ENCODE measurements at places on chromosomes 2 and 18.

GRCh38 chr2:164651361-164651760 is 30.1 kb upstream of the GRB14 start:
- no peak for DNase-seq

GRCh38 chr2:116680256-116680936 is 1134.1 kb upstream of the DDX18 start:
- DNase-seq = no peak

DNA sequence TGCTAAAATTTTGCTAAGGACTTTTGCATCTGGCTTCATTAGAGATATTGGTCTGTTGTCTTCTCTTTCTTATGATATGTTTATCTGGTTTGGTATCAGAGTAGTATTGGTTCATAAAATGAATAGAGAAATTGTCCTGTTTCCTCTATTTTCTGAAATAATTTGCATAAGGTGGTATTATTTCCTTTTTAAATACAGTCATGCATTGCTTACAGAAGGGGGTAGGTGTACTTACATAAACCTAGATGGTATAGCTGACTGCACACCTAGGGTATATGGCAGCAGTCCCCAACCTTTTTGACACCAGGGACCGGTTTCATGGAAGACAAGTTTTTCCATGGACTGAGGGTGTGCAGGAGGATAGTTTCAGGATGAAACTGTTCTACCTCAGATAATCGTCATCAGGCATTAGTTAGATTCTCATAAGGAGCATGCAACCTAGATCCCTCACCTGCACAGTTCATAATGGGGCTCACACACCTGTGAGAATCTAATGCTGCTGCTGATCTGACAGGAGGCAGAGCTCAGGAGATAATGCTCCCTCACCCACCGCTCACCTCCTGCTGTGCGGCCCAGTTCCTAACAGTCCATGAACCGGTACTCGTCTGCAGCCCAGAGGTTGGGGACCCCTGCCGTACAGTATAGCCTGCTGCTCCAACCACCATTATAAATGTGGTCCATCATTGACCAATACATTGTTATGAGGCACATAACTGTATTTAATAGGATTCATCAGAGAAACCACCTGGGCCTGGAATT is 189.2 kb downstream of the FAM210A start:
- DNase-seq = no peak

DNA sequence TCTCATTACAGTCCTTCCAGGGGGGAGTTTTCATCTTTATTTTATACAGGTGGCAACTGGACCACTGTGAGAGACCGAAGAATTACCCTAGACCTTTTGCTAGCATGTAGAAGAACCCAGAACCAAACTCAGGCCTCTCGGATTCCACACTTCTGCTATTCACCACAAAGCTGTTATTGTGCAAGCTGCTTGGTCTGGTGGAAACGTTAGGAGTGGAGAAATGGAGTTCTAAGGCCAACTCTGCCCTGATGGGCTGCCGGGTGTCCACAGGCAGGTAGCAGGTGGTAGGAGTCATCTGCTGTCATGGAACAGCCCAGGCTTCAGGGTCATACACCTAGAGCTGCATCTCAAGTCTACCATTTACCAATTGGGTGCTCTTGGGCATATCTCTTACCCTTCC is 218.8 kb downstream of the BCL11A start:
- DNase-seq = no peak

DNA sequence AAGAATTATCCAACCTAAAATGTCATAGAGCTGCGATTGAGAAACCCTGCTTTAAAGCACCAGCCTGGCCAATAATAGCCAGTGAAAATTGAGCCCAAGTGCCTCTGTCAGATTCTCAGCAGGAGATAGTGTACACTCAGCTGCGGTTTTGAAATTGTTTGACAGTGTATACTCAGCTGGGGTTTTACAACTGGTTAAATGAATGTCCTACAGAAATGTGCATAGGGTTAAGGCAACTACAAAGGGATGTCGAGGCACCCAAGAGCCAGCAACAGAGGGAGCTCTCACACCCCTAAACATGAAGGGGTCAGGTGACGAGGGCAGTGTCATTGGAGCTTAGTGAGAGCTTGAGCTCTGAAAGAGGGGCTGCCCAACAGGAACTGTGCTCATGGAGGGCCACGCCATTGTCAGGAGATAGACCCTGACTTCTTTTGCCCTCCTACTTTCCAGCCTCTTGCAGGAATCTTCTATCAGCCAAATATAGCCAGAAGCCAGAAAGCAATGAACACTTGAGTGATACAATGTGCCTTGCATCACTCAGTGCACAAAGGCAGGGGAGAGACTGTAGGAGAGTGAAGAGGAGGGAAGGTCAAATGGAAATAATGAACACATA is 15.1 kb downstream of the ACTG2 start:
- no peak for DNase-seq

DNA sequence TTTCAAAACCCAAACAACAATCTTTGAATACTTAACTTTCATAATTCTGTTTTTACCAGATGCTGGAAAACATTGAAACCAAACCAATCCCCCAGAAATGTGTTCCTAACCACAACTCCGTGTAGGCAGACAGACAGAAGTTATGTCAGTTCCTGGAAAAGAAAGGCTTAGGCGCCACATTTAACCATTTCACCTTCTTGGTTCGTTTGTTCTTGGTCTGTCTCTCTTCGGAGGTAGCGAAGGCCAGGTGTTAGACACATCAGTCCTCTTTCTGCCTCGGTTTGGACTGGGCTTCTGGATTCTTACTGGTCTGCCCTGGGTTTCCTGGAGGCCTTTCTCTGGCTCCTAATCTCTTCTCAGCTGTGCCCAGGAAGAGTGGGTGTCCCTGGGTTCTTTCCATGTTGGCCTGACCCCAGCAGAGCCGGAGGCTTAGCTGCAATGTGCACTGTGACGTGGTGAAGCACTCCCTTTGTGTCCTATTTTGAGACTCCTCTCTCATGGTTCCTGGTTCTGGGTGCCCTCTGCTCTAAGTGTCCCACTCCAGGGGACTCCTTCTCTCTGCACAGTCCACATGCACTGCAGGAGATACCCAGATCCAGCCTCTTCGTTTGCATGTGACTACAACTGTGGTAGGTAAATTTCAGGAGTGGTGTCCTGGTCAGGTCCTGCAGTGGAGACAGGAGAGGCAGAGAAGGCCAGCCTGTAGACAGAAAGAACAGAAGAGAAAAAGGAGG is 23.1 kb upstream of the RAB31 start:
- no peak for DNase-seq

DNA sequence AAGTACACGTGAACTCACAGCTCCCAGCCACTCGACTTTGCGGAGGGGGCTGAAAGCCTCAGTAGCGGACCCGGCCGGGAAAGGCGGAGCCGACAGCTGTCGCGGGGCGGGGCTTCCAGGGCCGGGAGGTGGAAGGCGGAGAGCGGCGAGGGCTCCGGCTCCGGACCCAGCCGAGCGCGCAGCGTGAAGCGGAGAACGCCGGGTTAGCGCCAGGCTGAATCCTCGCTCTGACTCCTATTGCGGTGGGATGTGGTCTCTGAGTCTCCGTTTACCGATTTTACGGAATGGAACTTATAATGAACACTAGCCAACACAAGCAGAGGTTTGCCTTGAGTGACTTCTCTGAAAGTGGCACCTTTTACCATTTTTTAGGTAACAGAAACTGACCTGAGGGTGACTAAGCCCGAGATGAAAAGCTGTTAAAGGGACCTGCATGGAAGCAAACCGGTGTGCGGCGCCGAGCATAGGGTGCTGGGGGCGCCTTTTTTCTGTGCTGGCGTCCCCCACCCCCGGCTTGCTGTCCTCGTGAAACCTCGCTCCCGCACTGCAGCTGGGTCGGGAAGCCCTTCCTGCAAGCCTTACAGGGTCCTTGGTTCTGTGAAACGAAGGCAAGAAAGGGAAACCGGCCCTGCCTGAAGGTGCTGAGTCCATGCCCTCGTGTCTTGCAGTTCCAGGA is 72.9 kb downstream of the EN1 start:
- DNase-seq = no peak

GRCh38 chr2:16729335-16729734 is 63.7 kb upstream of the CYRIA start:
- DNase-seq = no peak

DNA sequence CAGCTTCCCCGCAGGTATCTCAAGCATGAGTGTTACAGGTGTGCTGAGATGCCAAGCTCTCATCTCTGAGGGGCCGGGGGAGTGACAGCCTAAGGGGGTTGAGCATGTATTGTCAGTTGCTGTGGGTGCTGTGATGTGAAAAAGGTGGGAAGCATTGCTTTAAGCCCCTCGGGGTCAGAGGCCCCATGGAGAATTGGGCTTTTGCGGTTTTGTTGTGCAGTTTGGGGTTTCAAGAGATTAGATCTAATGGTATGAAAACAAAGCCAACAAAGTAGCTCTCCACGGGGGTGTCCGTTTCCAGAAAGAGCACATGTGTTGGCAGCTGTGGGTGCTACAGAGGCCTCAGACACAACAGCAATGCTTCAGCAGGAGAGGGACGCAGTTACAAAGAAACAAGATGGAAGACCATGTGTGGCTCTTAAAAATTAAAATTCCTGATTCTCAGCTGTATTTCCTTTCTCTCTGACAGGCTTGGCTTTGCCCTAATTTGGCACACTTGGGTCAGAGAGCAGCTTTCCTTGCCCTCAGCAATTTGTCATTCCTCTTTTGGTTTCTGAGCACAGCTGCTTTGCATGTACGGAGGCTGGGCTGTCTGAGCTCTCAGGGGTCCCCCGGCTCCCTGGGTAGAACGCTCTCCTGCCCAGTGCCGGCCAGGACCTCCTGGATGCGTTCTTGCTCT is 69.9 kb downstream of the TMEM247 start:
- DNase-seq = no peak

DNA sequence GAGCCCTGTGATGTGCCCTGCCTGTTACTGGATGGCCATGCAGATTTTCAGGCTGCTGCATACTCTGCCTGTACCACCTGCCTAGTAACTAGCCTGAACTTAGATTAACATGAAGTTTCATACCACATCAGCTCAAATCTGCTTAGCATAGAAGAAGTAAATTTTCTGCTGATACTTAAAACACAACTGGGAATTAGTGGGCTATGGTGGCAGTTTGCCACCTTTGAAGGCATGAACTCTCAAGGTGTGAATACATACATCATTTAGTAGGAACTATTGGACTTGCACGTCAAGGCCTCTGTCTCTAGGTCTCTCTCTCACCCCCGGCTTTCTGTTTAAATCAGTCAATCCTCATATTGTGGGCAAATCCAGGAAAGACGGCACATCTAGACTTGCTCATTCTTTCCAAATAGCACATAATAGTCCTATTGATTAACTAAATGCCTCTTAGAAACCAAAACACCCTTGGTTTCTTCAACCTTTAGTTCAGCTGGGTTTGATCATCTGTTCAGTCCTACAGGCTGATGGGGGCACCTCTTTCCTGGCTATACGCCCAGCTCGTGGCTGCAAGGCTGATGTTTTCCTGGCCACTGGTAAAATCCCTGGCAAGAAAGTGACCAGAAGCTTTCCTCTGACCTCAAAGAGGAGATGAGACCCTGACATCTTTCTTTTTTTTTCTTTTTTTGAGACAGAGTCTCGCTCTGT is 58.4 kb downstream of the ALPK2 start:
- no peak for DNase-seq

DNA sequence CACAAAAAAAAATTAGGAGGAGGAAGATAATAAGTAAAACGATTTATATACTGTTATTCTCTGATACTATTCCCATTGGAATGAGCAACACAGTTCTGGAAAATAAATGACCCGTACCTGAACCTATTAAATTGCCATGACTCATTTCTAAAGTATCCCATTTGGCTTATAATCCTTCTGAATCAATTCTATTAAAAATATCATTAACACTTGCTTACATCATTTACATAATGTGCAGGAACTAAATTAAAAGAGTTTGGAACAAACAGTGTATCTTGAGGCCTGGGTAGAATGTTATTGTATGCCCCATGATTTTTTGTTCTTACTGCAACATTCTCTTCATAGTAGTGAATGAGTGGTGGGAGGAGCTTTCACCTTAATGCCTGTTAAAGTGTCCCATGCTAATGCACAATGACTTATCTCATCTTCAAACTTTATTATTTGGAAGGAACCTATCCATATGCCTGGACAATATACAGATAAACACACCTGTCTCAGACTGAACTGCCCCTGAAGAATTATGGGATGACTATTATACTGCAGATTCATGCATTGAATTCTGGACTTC is 549.9 kb upstream of the ACVR2A start:
- DNase-seq = no peak

GRCh38 chr2:228367356-228367755 is 185.9 kb upstream of the SPHKAP start:
- DNase-seq = no peak

- peak; percentile 58 for DNase-seq
These were observed 36.7 kb downstream of the VIT start for GRCh38 chr2:36733215-36733614.

GRCh38 chr18:23538001-23538400 is 34.7 kb downstream of the RMC1 start:
- no peak for DNase-seq

DNA sequence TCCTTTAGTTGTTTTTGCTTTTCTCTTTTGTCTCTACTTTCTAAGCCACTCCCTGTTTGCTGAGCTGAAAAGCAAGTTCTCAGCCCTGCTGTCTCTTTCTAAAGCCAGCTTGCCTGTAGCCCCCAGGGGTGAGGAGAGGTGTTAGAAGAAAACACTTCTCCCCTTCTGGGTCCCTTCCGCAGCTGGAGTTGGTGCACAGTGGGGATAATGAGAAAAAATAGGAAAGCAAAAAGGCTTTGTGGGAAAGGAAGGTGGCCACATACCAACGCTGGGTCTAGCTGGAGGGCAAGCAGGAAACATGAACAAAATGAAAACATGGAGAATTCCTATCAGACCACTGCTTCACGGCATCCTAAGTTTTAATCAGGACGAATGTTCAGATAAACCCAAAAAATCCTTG is 15.5 kb upstream of the SLC20A1 start:
- no peak for DNase-seq

DNA sequence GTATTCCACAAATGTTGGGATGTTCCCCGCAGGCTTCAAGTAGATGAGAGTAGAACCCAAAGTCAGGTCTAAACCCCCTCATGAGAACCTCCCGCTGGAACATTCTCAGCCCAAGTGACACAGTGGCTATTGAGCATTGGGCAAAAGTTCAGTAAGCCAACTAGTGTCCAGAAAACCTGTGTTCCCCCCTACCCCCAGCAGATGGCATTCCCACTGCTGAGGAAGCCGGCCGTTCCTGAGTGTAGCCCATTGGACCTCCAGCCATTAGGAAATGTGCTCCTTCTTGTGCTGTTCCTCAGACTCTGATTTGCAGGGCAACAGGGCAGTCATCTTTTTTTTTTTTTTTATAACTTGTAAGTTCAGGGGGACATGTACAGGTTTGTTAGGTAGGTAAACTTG is 152.1 kb downstream of the NCK2 start:
- DNase-seq = no peak

- no peak for DNase-seq
These were observed 21.9 kb downstream of the ANTXR1 start for GRCh38 chr2:69034845-69035244.
